GF-D8 (cell line): ENCODE measurements at places on chromosomes 7 and 10.

- peak; percentile 30 for DNase-seq
Observed at GRCh38 chr7:5997210-5997808, 11.5 kb downstream of the PMS2 start.

- no peak for DNase-seq
Observed at GRCh38 chr10:12369982-12370381, 20.6 kb downstream of the CAMK1D start.

DNA sequence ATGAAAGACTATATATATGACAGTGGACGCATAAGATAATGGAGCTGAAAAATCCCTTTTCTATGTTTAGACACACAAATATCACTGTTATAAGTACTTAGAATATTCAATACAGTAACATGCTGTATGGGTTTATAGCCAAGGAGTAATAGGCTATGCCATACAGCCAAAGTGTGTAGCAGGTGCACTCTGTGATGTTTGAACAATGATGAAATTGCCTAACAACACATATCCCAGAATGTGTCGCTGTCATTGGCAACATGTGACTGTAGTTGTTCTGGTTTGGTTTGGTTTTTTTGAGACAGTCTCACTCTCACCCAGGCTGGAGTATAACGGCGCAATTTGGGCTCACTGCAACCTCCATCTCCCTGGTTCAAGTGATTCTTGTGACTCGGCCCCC, 26.1 kb downstream of the NOM1 start:
- DNase-seq, result no peak

GRCh38 chr7:83708531-83708930, 59.6 kb upstream of the SEMA3E start:
- no peak for DNase-seq

- DNase-seq, result no peak
Observed at GRCh38 chr10:51109801-51110533, 35.7 kb downstream of the PRKG1 start.

- peak; percentile 46 for DNase-seq
Observed at GRCh38 chr7:130897515-130898419, 163.8 kb upstream of the KLF14 start.

DNA sequence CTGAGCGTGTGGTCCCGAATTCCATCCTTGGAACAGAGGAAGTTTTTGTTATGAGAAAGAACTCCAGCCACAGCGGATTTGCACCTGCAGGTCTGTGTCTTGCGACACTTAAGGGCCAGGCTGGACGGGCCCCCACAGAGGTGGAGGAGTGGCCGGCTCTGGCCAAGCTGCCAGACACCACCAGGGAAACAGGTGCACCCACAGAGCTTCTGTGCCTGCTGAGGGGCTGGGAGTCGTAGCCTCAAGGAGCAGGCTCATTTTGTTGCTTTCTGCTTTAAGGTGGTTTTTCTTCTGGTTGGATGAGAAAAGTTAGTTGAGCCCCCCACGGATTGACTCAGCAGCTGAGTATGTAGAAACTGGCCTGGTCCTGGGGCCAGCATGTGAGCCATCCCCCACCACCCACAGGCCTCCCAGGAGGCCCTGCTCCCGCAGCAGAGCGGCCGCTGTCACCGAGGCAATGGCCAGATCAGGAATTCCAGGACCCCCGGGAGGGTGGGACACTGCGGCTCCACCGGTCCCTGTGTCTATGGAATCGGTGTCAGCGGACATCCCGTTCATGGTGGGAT, 41.9 kb downstream of the NKX6-2 start:
- no peak for DNase-seq

DNA sequence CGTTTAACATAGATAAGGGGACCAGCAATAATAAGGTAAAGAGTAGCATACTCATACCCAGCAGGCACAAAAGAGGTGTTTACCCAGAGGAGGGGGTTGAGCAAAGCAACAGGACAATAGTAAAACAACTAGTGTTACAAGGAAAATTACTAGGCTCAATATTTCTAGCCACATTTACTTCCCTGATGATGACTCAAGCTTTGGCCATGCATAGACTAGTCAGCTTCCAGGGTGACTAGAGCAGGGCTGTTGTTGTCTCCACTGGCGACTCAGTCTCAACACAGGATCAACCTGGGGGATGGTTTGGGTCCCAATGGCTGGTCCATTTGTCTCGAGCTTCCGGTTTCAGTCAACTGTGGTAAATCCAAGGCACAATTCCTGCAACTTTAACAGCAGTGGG, 217.7 kb upstream of the KCND2 start:
- DNase-seq, result no peak

- DNase-seq, result no peak
Observed at GRCh38 chr10:86348321-86349210, 18.0 kb downstream of the GRID1 start.

- DNase-seq, result no peak
Observed at GRCh38 chr7:155586843-155587440, 40.6 kb upstream of the CNPY1 start.

GRCh38 chr10:98349508-98349922, 65.5 kb downstream of the PYROXD2 start:
- peak; percentile 51 for DNase-seq

- DNase-seq, result no peak
Observed at GRCh38 chr10:58044072-58044471, 223.6 kb downstream of the IPMK start.

DNA sequence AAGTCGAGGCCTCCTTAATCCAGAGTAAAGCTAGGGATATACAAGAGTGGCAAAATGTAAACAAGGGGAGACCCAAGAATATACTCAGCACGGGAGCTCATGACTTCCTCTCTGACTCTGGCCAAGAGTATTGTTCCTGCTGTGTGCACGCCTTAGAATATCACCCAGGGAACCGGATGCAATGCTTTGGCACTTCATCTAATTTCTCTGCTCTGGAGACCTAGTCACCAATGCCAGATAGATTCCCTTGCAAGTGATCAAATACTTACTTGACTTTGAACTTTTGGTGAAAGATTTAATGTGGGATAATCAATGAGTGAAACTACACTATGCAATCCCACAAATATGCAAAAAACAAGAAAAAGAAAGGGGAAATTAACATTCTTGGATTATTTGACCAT, 695.5 kb downstream of the INHBA start:
- DNase-seq, result no peak

- peak; percentile 51 for DNase-seq
Observed at GRCh38 chr10:79070606-79071395, 2.0 kb downstream of the ZMIZ1 start.

GRCh38 chr7:11233871-11234270, 260.2 kb downstream of the PHF14 start:
- no peak for DNase-seq

DNA sequence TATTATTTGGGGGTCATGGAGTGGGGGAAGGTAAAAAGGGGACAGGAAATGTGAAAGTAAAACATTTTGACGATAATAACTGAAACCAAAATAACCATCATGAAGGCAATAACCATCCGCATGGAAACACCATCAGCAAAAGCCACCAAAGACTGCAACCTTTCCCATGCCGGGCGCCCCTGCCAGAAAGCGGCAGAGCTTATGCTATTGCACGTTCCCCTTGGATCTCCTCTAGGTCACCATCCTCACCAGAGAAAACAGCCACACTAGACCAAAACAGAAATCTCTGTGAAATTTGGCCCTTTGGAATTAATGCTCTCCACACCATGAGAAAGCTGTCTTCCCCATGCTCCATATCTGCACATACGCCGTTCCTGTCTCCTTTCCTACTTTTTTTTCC, 31.1 kb downstream of the DRGX start:
- DNase-seq, result no peak

- DNase-seq, result no peak
Observed at GRCh38 chr7:6268023-6268900, 4.2 kb downstream of the CYTH3 start.

GRCh38 chr7:92025260-92025659, 84.6 kb downstream of the AKAP9 start:
- no peak for DNase-seq

- DNase-seq, result no peak
Observed at GRCh38 chr10:37752334-37752875, 105.0 kb downstream of the ZNF248 start.

GRCh38 chr10:112912410-112912928, 37.6 kb upstream of the TCF7L2 start:
- DNase-seq, result no peak

DNA sequence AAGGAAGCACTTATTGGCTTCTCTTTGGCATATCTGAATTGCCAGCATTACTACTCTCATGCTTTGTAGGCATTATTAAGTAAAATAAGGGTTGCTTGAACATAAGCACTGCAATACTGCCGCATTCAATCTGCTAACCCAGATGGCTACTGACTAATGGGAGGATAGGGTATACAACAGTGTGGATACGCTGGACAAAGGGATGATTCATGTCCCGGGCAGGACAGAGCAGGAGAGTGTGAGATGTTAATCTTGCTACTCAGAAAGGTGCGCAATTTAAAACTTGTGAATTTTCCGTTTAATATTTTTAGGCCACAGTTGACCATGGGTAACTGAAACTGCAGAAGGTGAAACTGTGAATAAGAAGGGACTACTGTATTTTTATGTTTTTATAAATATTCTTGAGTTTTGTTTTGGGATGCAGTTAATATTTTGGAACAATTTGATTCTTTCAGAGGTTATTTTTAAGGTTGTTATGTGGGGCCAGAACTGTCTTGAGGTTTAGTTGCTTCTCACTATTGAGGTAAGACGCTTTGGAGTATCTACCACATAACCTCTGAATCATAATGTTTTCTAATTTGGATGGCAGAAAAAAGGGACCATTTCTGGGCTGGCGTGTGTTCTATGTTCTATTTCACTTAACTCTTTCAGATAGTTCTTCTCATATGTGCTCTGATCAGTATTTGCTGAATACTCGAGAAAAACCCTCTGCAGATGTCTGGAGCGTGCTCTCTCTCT, 75.7 kb upstream of the SYPL1 start:
- no peak for DNase-seq

DNA sequence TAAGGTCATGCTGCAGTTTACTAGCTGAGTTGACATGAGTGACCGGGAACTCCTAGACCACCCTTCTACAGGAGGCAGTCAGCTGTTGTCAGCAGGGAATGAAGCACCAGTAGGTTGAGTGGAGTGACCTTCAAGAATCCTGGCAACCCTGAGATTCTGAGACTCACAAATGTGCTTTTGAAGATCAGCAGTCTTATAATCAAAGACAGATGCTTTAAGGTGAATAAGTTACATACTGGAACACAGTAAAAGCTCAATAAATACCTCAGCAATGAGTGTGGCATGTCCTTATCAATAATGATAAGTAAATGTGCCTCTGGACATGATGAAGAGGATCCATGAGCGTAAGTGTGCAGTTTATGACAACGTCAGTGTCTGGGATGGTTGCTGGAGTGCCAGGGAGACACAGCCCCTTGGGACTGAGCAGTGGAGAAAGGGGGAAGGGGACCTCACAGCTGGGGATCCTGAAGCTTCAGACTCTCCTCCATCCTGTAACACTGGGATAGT, 11.9 kb upstream of the OR6V1 start:
- DNase-seq, result no peak
